Forelimb muscle (tissue), 1 donor: ENCODE measurements at places on chromosomes 2 and 18. TPM values are rescaled to one million over a fixed set of nuclear protein-coding genes. Genes with fewer than 3 reads are reported as not detected.

The SCYGR4 gene
- not detected for polyA plus RNA-seq

The RAB17 gene
- 4.1 TPM for polyA plus RNA-seq

The CCDC102B gene
- 11.9 TPM for polyA plus RNA-seq

- DNase-seq = no peak
These were observed 8.9 kb upstream of the THUMPD2 start for GRCh38 chr2:39787950-39788349.

- no peak for DNase-seq
These were observed 140.4 kb downstream of the MYO1B start for GRCh38 chr2:191385416-191386160.

DNA sequence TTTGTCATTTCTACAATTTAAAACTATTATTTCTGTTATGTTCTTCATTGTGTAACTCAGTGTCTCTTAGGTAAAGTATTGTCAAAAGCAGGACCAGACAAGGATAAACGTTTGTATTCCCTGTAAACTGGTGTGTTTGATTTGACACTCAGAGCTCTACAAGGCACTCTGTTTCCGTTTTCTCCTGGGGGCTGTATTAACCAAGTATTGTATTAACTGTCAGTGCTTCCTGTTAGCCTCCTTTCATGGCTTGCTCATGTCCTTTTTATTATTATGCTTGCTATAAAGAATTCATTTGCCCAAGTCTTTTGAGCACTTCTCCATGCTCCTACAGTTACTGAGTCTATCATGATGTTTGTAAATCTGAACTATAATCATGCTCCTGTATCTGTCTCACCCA is 323.7 kb downstream of the LPIN1 start:
- DNase-seq = no peak

DNA sequence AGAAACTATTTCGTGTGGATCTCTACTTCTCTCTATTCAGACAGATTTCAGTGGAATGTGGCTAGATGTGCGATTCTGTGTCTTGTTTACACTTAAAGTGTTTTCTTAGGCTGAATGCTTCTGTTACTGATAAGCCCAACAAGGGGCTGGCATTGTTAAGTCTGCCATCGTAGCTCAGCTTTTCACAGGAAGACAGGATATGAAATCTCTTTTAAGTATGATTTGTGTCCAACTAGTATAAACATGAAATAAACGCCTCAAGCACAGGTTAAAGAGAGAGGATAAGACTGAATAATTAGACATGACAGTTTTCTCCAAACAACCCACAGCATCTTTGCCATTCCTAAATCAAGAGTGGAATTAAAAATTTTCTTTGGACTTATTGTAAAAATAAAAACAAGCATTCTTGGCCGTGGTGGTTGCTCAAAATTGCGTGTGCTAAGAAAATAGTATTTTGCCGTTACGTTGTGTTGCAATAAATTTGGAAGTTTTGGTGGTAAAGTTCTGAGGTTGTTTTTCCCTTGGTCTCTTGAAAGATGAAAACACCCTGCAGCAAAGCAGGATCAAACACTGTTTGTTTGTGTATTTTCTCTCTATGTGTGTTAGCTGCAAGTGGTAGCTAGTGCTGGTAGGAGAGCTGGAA is 1.0 kb downstream of the VIT start:
- no peak for DNase-seq

- no peak for DNase-seq
These were observed 115.0 kb downstream of the MREG start for GRCh38 chr2:215898363-215898762.

GRCh38 chr2:67579216-67579615 is 182.1 kb downstream of the ETAA1 start:
- DNase-seq = no peak
